ENCODE measurements at places on chromosomes 5 and 9.
A peak's percentile ranks its signal among the peaks of the same experiment; 100 is the strongest.

GRCh38 chr5:175896301-175897040 lies 25.1 kb downstream of the CPLX2 start:
- DNase-seq: no peak

- no peak for DNase-seq
Measured at GRCh38 chr5:116531635-116532034, 43.0 kb downstream of the SEMA6A start.

GRCh38 chr9:129441852-129442251 lies 179.0 kb downstream of the C9orf50 start:
- DNase-seq: no peak

GRCh38 chr5:179187229-179187678 lies 127.1 kb downstream of the ZNF354C start:
- no peak for DNase-seq

- DNase-seq: no peak
Measured at GRCh38 chr9:135811801-135812200, 95.5 kb downstream of the CAMSAP1 start.

DNA sequence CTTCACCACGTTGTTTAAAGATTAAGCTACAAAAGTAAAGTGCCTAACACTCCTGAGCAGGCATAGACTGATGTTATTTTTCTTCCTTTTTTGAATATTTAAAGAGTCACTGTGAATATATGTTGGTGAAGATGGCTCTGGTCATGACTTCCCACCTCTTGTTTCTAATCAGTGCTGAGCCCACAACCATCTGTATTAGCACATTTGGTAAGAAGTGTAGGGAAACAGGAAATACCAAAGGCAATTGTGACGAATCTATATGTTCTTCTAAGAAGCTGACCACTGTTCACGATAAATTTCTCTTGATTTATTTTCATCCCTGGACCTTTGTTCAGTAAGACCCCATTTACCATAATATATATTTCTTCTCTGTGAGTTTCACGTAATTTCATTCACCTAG lies 108.3 kb upstream of the PCA3 start:
- DNase-seq: no peak

DNA sequence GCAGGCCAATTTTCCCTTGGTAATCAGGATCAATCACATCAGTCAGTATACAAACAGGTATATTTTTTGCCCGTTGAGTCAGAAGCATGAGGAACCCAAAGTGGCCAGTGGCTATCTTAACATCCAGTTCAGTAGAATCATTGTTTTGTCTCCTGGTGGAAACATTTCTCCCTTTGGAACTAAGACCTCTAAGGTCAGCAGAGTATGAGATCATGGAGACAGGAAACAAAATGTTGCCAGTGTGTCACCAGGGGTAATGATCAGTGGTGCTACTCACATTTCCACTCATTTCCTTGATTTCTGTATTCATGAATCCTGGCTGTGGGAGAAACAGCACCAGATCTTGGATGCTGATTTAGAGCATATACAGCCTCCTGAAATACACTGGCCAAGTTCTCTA lies 553.0 kb downstream of the CSNK1G3 start:
- no peak for DNase-seq

- no peak for DNase-seq
Measured at GRCh38 chr9:13721481-13722235, 442.2 kb upstream of the MPDZ start.

GRCh38 chr5:1884678-1885403 lies 2.1 kb upstream of the IRX4 start:
- no peak for DNase-seq

DNA sequence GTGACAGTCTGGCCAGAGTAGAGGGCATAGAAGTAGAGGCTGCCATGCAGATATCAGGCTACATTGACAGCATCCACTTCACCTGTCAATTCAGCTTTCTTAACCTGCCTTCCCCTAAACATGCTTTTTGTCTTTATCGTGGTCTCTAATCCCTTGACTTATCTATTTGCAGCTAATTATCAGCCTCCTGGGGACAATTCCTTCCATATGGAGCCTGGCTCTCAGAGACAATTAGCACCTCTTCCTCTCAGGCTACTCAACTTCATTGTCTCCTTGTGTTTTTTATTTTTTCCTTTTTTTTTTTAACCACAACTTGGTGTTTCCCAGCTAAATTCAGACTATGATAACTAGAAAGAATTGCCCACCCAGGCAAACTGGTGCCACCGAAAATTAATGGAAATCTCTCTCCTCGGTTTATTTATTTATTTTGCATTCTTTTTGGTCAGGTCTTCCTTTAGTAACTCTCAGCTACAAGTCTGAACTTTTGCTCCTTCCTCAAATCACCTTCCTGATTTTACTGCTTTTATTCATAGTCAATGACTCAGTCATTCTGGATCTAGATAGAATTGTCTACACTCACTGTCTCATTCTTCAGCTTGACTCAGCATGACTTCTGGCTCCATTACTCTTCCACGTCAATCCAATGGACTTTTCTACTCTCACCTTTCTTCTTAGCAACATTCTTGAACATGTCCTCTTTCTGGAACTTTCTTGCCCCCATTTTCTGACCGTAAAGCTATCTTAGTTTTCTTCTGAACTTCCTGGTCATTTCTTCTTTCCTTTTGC lies 63.0 kb upstream of the BASP1 start:
- no peak for DNase-seq

GRCh38 chr5:62214701-62215100 lies 91.3 kb upstream of the KIF2A start:
- DNase-seq: no peak

DNA sequence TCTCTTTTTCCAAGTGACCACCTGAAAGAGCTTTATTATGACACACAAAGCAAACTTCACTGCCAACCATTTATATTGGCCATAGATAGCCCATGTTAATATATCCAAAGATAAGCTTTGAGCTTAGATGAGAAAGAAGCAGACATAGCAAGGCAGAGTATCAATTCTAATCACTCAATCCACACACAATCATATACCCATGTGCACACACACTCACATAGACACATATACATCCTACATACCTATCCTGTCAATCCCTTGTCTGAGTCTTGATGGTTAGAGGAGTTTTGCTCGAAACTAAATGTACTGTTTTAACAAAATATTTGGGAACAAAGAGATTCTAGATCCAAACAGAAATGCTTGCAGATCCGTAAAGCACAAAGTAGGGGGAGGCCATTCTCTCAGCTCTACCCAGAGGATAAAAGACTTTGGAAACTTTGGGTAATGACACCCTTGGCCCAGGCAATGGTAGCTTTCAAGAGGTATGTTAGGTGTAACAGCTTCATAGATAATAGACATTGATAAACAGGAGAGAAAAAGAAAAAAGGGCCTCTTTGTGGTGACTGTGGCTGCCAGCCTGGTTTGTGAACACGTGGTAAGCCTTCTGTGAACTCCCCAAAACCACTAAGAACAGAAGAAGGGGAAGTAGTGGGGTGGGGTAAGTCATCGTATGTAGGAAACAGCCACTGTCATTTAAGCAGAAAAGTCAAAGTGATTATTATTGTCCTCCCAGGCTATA lies 121.6 kb downstream of the TLR4 start:
- peak; percentile 11 for DNase-seq

DNA sequence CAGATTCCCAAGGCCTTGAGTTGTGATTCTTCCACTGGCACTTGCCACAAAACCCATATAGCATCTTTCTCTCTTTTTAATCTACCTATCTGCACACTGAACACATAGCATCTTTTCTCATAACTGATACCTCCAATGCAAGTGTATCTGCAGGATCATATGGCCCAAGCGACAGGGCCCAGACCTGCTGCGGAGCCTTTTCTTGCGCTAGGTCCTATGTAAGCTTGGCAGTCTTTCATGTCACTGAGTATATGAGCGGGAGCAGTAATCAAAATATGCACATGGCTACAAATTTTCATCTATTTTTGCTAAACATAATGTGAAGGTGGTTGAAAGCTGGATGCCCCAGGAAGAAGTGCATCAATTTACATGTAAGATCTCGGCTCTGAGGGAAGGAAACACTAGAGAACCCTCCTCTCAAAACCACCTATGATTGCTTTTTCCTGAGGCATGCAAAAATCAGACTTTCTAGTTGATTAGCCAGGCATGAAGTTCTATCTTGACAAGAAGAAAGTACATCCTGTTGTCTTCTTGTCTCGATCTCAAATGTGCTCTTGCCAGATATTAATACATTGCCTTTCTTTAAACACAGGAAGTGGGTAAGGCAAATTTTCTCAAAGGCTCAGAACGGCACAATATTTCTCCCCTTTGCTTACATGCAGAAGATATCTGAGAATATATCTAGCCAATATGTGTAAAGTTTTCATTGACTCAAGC lies 26.9 kb upstream of the CEMIP2 start:
- no peak for DNase-seq

GRCh38 chr5:32020271-32020670 lies 153.8 kb downstream of the GOLPH3 start:
- DNase-seq: no peak

DNA sequence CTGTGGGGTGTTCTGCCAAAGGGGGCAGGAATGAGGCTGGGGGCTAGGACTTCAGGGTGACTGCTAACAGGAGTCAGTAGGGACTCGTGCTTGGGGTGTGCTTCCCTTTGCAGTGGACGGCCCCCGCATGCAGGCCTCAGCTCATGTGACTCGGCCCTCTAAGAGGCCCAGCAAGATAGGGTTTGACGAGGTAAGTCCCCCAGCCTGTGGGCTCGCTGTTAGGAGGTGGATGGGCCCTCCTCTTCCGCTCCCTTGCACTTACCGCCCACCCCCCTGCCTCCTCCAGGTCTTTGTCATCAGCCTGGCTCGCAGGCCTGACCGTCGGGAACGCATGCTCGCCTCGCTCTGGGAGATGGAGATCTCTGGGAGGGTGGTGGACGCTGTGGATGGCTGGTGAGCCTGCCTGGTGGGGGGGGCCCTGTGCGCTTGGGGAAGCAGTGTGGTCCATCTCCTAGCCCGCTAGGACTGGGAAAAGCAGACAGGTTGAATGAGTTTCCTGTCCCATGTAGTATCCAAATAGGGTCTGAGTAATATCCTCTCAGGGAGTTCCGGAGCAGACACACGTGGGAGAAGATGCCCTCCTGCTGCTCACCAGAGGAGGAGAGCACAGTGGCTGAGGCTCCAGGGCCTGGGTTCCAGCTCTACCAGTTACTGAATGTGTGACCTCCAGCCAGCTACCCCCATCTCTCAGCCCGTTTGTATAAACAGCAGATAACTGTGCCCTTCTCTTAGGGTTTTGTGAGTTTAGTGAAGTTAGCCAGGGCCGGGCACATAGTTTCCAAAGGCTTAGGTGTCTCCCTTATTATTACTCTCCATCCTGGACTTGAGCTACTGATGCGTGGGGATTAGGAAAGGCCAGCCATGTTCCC lies 8.2 kb downstream of the CERCAM start:
- no peak for DNase-seq

GRCh38 chr5:111743988-111744387 lies 13.0 kb downstream of the NREP start:
- no peak for DNase-seq

DNA sequence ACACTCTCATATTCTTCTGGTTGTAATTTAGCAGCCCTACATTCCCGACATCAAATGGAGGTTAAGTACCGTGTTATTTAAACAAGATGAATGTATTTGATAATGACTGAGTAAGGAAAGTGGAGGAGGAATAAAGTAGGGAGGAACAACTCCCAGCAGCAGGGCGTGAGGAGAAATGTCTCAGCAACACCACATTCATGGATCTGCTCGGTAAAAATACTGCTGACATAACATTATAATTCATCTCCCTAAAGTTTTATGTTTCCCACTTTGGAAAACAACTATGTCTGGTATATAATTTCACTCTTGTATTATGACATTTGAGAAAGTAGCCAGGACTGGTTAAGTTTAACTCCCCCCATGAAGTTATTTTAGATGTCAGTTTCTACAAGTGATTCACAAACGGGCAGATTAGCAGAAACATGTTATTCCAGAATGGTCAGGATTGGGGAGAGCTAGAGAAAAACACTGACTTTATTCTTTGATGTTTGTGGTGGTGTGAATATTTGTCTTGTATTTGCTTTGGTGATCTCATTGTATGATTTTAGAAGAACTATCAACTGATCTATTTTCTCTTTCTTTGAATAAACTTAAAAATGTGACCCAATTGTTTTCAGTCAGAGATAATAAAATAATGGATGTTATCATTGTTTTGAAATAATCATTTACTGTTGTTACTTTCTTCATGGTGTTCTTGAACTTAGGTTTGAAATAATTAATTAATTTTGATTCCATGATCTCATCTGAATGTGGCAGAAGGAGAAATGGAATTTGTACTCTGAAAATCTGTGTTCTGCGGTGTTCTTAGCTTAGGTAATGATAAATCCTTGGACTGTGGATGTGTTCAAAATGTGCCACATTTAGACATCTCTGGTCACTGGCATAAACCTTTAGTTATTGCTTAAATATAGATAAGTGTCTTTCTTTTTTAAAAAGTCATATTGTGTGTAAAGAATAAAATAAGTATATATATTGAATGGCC lies 303.6 kb upstream of the ZNF608 start:
- DNase-seq: no peak

- no peak for DNase-seq
Measured at GRCh38 chr5:73967347-73967746, 341.4 kb downstream of the ARHGEF28 start.

- no peak for DNase-seq
Measured at GRCh38 chr5:72938206-72938605, 17.6 kb upstream of the FCHO2 start.

DNA sequence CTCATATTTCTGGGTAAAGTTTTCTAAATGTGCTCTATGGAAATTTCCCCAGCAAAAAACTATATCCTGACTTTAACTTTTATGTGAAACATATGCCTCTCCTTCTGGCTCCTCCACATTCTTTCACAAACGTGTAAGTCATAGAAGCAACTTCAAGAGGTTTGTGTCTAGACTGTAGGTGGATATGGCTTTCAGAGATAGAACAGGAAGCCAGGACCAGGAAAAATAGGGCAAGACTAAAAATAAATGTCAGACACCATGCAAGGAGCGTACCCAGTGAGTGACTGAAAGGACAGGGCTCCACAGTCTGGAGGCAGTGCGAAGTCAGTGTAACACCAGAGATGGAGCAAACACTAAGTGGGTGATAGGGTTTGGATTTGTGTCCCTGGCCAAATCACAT lies 240.7 kb downstream of the COX7C start:
- DNase-seq: no peak

DNA sequence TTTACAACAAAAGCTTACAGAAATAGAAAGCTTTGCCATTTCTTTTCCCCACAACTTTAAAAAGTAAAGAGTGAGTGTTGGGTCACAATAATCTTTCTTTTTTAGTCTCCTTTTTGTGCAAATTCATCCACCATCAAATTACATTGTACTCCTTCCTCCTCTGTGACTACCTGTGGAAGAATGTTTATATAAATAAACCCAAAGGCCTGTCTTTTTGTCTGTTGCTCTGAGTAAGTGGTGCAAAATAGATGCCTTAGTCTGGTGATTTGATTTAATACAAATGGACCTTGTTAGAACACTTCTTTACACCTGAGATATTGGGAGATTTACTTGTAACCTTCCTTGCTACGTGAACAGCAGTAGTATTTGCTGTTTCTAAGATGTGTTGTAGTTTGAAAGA lies 53.5 kb upstream of the TAF11L2 start:
- DNase-seq: no peak

- DNase-seq: peak; percentile 46
Measured at GRCh38 chr5:176560364-176560763, 11.2 kb downstream of the CDHR2 start.

Measured in stimulated activated CD4-positive, alpha-beta T cell treated with anti-CD3 and anti-CD28 coated beads, Interleukin-4, amount 100 ng/mL, for 4 hours (primary cell).